Right atrium auricular region (tissue), 2 donors: ENCODE measurements at places on chromosomes 7 and 10. TPM values are rescaled to one million over a fixed set of nuclear protein-coding genes. Genes with fewer than 3 reads are reported as not detected.

DNA sequence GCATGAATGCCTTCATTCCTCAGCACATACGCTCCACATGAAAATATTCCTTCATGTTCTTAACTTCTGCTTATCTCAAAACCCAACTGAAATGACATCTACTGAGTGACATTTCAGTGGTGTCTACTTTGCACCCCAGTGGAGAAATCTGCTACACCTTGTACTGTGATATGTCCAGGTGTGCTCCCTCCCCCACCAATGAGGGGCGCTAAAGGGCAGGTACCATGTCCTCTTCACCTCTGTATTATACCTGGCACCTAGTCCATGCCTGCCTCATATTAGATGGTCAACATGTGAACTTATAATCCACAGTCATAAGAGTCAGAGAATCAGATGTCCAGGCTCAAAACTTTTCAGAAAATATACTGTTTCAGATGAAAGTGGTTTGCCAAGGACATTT is 2.1 kb downstream of the PAXIP1 start:
- no peak for DNase-seq
- no peaks in the 10 kb centered on the region for H3K4me1 ChIP-seq
- H3K4me3 ChIP-seq: no peak overlapping the region
- peaks cover 15% of the 10 kb centered on the region for H3K36me3 ChIP-seq

Gene TMEM213
- not detected for total RNA-seq

Gene ZCCHC24
- 45.6 TPM for total RNA-seq

Gene ASB15
- 18.6 TPM for total RNA-seq

GRCh38 chr10:23696476-23696875 is 257.6 kb downstream of the OTUD1 start:
- H3K36me3 ChIP-seq: no peaks in the 10 kb centered on the region
- H3K27ac ChIP-seq: no peak overlapping the region
- DNase-seq: no peak
- H3K4me3 ChIP-seq: no peak overlapping the region

- DNase-seq: no peak
- no peak overlapping the region for H3K27ac ChIP-seq
- H3K4me1 ChIP-seq: no peaks in the 10 kb centered on the region
- no peak overlapping the region for H3K4me3 ChIP-seq
- H3K27me3 ChIP-seq: no peaks in the 10 kb centered on the region
Measured at GRCh38 chr7:80879849-80880248, 39.0 kb downstream of the SEMA3C start.

Gene NUDT13
- total RNA-seq: 0.90 TPM

Gene SPOCK2
- 19.8 TPM for total RNA-seq

Gene MMD2
- total RNA-seq: 0.19 TPM

Gene PDE6C
- total RNA-seq: not detected

DNA sequence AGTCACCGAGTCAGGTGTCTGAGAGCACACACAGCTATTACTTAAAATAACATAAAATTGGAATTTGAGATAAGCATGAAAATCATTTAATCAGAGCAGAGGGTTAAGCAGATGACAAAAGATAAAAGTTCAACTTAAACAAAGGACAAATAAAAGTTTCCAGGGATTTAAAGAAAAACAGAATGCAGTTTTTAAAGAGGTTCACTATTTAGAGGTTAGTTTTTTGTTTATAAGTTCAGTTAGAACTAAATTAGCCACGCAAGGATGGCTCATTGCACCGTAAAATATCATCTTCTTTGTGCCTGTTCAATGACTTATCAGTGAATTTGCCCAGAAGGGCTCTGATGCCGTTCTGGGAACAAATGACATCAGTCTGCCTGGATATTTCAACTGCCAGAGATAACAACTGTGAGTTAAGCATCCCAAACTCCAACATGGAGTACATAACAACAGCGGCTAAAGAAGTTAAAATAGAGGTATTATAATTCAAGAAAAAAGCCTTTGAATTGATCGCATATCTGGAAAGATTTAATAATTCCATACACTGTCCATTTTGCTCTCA is 107.8 kb downstream of the ANK3 start:
- no peak for DNase-seq
- H3K4me1 ChIP-seq: peaks cover 36% of the 10 kb centered on the region
- H3K27me3 ChIP-seq: no peaks in the 10 kb centered on the region
- peak overlapping the region; percentile 54 for H3K27ac ChIP-seq

Gene WIPF3
- total RNA-seq: 2.9 TPM

Gene ELAPOR2
- total RNA-seq: 4.0 TPM

DNA sequence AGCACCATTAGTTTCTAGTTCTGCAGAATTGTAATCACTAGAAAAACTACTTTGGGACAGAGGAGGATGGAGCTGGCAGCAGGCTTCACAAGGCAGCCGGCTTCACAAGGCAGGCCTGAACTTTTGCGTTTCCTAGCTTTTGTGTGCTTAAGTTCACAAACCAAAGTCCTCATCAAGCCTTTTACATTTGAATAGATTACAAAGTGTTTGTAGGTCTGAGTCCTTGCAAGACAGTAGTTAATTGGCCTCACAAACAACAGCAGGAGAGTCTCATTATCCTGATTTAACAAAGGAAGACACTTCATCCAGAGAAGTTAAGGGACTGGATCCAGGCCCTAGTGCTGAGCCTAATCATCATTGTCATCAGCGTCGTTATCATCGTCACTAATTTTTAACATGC is 147.8 kb upstream of the AUTS2 start:
- no peaks in the 10 kb centered on the region for H3K27me3 ChIP-seq
- no peaks in the 10 kb centered on the region for H3K4me1 ChIP-seq
- DNase-seq: no peak
- H3K36me3 ChIP-seq: no peaks in the 10 kb centered on the region

GRCh38 chr7:2702594-2702957 is 14.6 kb downstream of the AMZ1 start:
- H3K27me3 ChIP-seq: no peaks in the 10 kb centered on the region
- no peak overlapping the region for H3K4me3 ChIP-seq
- no peaks in the 10 kb centered on the region for H3K36me3 ChIP-seq
- no peaks in the 10 kb centered on the region for H3K4me1 ChIP-seq

GRCh38 chr7:146902266-146902665 is 785.7 kb downstream of the CNTNAP2 start:
- no peak overlapping the region for H3K4me3 ChIP-seq
- no peak overlapping the region for H3K27ac ChIP-seq
- no peaks in the 10 kb centered on the region for H3K36me3 ChIP-seq
- H3K27me3 ChIP-seq: no peaks in the 10 kb centered on the region
- H3K4me1 ChIP-seq: no peaks in the 10 kb centered on the region

DNA sequence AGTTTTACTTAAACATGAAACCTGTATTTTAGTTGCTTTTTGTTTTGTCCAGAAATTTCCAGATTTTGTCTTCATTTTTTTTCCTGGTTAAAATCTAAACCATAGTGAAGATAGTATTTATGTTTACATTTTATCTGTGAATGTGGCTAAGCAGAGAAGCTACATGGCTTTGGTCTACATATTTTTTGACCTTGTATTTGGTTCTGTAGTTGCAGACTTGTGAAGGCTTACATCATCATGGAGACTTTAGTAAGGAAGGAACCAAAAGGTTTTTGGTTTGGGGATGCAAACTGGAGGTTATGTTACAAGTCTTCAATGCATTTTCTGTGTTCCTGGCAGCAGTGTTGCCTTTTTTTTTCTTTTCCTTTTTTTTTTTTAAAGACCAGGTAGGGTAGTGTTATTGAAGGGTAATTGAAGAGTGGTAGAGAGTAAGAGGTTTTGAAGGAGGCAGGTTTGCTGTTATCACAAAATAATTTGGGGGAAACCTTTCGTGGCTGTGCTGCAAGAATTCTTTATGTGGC is 30.9 kb upstream of the VDAC2 start:
- peaks cover 17% of the 10 kb centered on the region for H3K4me1 ChIP-seq
- H3K27me3 ChIP-seq: no peaks in the 10 kb centered on the region
- H3K4me3 ChIP-seq: no peak overlapping the region

- no peak for DNase-seq
- no peaks in the 10 kb centered on the region for H3K4me1 ChIP-seq
- no peak overlapping the region for H3K27ac ChIP-seq
- no peaks in the 10 kb centered on the region for H3K27me3 ChIP-seq
- H3K36me3 ChIP-seq: peaks cover 7% of the 10 kb centered on the region
- no peak overlapping the region for H3K4me3 ChIP-seq
Measured at GRCh38 chr7:124898531-124898930, 31.1 kb downstream of the POT1 start.

DNA sequence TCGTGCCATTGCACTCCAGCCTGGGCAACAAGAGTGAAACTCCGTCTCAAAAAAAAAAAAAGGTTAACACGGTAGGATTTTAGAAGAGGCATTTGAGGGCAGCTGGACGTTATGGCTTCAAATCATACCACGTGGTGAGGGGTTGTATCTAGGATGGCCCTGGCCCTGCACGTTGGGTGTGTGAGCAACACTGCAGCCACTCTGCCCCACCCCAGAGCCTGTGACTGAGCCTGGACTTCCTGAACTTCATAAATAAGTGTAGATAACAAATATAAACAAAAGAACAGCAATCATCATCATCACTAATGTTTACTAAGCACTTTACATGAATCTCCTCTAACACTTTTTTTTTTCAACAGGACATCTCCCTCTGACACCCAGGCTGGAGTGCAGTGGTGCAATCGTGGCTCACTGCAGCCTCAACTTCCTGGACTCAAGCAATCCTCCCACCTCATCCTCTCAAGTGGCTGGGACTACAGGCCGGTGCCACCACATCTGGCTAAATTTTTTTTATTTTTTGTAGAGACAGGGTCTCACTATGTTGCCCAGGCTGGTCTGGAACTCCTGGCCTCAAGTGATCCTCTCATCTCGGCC is 169.5 kb upstream of the FRMD4A start:
- H3K27me3 ChIP-seq: no peaks in the 10 kb centered on the region
- H3K36me3 ChIP-seq: no peaks in the 10 kb centered on the region
- H3K27ac ChIP-seq: no peak overlapping the region
- no peaks in the 10 kb centered on the region for H3K4me1 ChIP-seq
- H3K4me3 ChIP-seq: no peak overlapping the region
- no peak for DNase-seq

DNA sequence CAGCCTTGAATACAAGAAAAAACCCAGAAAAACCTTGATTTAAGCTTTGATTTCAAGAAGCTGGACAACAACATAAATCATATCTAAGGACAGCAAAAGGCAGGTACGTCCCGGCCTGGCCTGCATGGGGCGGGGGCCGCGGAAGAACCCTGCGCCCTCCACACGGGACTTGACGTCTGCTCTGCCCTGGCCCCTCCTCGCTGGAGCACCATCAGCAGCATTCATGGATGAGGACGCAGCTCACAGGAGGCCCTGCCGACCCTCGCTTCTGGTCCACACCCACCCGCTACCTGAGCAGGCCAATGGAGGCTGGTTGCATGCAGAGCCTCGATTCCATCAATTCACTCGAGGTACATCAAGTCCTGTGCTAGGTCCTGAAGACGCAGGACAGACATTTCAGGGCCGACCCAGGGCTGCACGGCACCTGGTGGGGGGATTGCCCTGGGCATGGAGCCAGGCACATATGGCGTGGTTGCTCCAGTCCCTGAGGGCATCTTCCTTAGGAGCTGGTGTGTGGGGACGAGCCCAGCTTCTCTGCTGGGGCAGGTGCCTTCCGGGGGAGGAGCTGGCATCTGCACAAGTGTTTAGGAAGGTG is 63.1 kb upstream of the NKX6-2 start:
- no peaks in the 10 kb centered on the region for H3K4me1 ChIP-seq
- no peak overlapping the region for H3K4me3 ChIP-seq

Gene CCL24
- not detected for total RNA-seq

GRCh38 chr10:119526621-119527592 is 15.6 kb downstream of the RGS10 start:
- no peaks in the 10 kb centered on the region for H3K36me3 ChIP-seq
- no peak overlapping the region for H3K27ac ChIP-seq
- no peak for DNase-seq
- H3K27me3 ChIP-seq: no peaks in the 10 kb centered on the region
- H3K4me1 ChIP-seq: no peaks in the 10 kb centered on the region

DNA sequence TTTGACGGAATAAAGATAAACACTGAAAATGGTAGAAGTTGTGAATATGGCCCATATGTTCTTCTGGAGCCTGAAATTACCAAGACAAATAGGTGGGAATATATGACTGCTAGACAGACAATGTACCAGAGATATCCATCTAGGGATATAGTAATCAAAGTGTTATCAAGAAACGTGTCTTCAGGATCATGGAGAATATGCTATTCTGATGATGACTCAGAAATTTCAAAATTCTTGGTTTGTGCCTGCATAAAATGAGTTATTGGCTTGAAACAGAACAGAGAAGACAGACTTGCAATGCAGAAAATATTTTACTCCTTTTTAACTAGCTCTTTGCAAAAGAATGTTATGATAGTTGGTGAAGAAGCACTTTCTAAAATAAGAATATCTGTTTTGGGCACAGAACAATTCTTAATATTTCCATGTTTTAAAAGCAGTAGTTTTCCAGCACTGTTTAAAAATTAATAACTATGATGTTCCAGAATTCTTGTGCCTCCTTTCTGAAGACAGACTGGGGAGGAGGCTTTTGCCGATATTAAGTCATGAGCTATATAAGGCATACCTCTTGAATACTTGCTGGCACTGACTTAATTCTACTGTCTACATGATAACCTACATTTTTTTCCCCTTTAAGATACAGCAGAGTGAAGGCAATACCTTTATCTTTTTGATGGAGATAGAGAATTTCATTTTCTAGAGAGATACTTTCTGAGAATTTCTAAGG is 34.4 kb upstream of the CABCOCO1 start:
- H3K36me3 ChIP-seq: no peaks in the 10 kb centered on the region
- no peaks in the 10 kb centered on the region for H3K4me1 ChIP-seq
- no peak overlapping the region for H3K4me3 ChIP-seq
- H3K27me3 ChIP-seq: no peaks in the 10 kb centered on the region
- no peak for DNase-seq

DNA sequence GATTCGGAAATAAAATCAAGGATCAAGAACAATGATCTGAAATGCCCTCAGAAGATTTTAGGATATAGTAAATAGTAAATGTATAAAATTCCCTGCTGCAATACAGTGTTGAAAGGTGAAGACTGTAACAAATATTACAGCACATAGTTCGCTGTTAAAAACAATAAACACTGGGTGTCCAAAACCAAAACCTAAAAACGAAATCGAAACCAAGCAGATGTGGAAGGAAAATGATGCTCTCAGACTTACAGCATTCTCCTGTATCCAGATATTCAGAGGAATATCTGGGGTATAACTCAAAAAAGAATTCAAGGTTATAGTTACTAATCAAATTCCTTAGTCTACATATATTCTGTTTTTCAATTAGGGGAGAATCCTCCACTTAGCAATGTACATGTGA is 708.1 kb upstream of the PCDH15 start:
- DNase-seq: no peak
- H3K27ac ChIP-seq: no peak overlapping the region
- H3K36me3 ChIP-seq: no peaks in the 10 kb centered on the region
- no peak overlapping the region for H3K4me3 ChIP-seq
- H3K4me1 ChIP-seq: no peaks in the 10 kb centered on the region

- no peaks in the 10 kb centered on the region for H3K36me3 ChIP-seq
- H3K4me1 ChIP-seq: no peaks in the 10 kb centered on the region
- H3K4me3 ChIP-seq: no peak overlapping the region
- no peak overlapping the region for H3K27ac ChIP-seq
Measured at GRCh38 chr7:89495704-89496103, 658.6 kb upstream of the STEAP1 start.
